ENCODE measurements at places on chromosomes 5 and 9. TPM values are rescaled to one million over a fixed set of nuclear protein-coding genes. Genes with fewer than 3 reads are reported as not detected.

DNA sequence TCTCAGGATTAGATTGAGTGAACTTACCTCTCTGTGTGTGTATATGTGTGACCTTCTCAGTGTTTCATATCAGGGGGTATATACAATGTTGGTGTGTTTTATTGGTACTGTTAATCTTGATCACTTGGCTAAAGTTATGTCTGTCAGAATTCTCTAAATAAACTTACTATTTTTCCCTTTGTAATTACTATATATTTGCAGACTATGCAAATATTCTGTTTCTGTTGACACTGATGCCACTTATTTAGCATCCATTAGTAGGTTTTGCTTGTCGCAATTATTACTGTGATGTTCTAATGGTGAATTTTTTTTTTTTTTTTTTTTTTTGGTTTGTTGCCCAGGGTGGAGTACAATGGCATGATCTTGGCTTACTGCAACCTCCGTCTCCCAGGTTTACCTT, 42.9 kb upstream of the NR5A1 start:
- no peak for DNase-seq

NMUR2 gene
- not detected for total RNA-seq

DNA sequence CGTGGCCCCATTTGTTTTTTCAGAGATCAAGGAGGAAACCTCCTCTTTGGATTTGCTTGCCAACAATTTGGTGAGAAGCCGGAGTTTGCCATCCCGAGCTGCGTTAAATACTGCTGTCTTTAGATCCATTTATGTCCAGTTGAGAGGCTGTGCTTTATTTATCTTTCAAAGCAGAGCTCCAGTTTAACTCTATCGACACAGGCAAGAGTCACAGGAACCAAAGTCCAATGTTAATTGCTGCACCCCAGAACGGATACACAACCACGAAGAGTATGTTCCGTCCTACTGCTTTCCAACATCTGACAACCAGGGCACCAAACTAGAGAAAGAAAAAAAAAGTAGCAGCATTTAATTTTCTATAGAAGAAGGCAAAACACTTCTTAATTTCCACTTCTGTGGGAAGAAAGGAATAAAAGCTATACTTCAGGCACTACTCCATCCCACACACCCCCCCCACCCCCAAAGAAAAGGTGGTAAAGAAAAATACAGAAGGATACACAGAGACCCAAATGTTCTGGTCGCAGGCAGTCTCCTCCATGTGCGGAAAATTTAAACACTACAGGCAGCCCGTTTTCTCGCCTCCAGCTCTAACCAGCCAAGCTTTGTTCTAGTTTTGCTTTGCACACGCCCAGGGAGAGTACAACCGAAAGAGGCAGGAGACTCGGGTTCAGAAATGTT, 1.1 kb downstream of the FEM1C start:
- DNase-seq = no peak

NEUROG1 gene
- not detected for total RNA-seq

GRCh38 chr9:37995961-37996818, 72.8 kb downstream of the SHB start:
- DNase-seq = no peak

DNA sequence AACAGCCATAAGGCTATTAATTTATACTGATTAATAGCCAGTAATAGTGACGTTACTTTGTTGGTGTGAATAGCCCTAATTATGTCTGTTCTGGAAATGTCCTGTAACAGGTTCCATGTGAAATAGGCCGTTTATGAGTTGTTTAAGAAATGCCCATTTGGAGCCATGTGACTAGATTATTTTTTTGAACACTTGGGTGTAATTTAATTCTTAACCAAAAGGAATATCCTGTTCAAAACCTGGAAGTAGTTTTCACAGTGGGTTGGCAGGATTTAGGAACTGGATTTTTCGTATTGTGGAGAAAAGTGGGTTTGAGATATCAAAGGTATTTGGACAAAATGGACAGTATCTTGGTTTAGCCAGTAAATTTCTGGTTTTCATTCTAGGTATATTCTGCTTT, 1.3 kb downstream of the TENT2 start:
- DNase-seq = no peak

DNA sequence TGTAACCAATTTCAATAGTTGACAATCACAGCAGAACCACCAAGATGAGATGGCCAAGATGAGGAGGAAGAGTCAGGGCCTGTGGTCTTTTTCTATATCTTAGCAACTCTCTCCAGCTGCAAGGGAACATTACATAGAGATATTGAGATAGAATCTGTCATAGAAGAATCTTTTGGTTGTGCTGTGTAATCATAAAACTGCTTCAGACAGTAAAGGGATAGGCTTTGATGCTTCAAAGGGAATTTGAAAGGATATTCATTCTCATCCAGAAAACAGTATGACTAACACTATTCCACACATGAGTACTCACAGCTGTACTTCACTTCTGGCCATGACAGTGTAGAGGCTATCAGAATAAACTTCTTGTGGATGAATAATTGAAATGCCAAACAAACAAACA, 145.9 kb downstream of the YIPF5 start:
- no peak for DNase-seq

DNA sequence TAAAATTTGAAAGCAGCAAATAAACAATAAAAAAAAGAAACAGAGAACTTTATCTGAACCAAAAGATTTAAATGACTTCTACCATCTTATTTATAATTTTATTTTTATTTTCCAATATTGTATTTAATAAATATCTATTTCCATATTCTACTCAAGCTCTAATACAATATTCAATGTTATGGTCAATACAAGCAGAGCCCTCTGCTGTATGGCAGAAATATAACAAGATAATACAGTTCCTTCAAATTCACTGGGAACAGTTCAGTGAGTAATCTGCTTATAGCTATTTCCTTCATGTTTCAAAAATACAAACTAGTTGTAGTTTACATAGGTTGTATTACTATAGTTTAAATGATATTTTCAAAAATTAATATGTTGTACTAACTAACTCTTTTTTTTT, 332.7 kb downstream of the PRDM9 start:
- DNase-seq = no peak

DNA sequence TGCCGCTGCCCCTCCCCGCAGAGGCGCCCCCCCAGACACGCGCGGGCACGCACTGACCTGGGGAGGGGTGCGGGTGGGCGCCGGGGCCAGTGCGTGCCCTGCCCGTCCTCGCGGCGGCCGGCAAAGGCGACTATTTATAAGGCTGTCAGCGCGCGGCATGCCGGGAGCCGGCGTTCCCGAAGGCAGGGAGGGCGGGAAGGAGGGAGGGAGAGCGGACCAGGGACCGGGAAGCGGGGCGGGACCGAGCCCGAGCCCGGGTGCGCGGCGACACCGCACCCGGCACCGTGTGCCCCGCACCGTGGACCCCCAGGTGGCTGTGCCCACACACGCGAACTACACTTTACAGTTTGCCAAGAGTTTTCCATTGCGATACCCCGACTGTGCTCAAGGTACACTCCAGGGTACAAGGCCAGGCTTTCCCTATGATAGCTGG, at the start of gene AK1:
Gene AK1 (minus strand): TSS at position 110 of the 433 bp plus-strand sequence. CDS start 3,058 bp downstream, outside the sequence.
- no peak for DNase-seq

ZCCHC9 gene
- total RNA-seq = 24.0 TPM

DNA sequence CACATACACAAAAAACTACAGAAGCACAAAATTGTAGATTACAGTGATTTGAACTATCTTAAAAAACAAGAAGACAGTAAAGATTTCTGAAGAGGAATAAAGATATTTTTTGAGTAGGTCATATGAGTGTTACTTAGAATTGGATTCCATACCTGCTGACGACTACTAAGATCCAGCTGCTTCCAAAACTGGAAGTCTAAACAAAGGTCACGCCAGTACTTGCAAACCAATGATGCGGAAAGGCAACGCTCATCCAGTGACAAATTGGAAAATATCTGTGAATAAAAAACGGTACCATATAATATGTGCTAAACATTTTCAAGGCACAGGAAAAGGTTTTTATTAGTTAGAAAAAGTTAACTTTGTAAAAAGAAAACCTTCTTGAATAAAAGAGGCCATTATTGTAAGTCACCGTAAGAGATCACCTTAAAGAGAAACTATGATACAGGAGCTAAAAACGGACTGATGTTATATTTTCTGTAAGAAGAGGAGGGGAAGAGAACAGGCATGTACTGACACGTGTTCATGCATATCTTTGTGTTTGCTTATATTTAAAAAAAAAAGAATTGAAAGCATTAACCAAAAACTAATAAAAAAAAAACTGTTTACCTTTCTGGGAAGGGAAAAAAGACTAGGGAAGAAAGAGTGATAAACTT, 14.1 kb downstream of the FBXL17 start:
- no peak for DNase-seq

- no peak for DNase-seq
Observed at GRCh38 chr5:178496214-178496613, 94.0 kb downstream of the COL23A1 start.

SLC4A9 gene
- not detected for total RNA-seq

All from activated B cell treated with CpG ODN at 0.5 μM for 24 hours (primary cell).